Cortex of kidney (tissue), 1 donor: ENCODE measurements at places on chromosomes 5 and 9.

- no peak for DNase-seq
Observed at GRCh38 chr9:93237540-93237939, 53.6 kb downstream of the WNK2 start.

- DNase-seq = no peak
Observed at GRCh38 chr5:53323943-53324642, 156.3 kb upstream of the FST start.

- no peak for DNase-seq
Observed at GRCh38 chr5:158642879-158643278, 456.8 kb downstream of the EBF1 start.

- DNase-seq = no peak
Observed at GRCh38 chr5:109921735-109922380, 232.1 kb downstream of the MAN2A1 start.

- DNase-seq = no peak
Observed at GRCh38 chr9:10059044-10059443, 553.8 kb downstream of the PTPRD start.

- no peak for DNase-seq
Observed at GRCh38 chr5:10480237-10480985, 38.7 kb downstream of the ROPN1L start.

- no peak for DNase-seq
Observed at GRCh38 chr9:116174347-116174746, 20.8 kb downstream of the PAPPA start.

GRCh38 chr9:34464571-34464970 is 6.0 kb downstream of the DNAI1 start:
- no peak for DNase-seq

DNA sequence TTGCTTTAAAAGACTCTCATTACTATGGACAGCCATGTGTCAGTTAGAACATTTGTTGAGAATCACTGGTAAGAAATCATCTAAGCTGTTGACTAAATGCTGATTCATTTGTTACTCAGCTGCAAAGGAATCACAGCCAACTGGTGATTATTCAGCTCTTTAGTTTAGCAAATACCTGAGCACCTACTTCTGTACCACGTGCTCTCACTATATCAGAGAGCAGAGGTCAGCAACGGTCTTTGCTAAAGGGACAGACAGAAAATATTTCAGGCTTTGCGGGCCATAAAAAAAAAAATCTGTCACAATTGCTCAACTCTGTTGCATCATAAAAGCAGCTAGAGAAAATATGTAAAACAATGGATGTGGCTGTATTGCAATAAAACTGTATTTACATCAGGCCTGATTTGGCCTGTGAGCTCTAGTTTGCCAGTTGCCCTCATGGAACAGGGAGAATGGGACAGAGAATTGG is 377.6 kb downstream of the DNAH5 start:
- no peak for DNase-seq

GRCh38 chr9:19699756-19700155 is 89.1 kb downstream of the SLC24A2 start:
- no peak for DNase-seq

GRCh38 chr9:34589636-34590380 is at the start of gene CNTFR:
CNTFR (minus strand) TSS chr9:34589724; CDS start chr9:34568981, 20,743 bp downstream.
- no peak for DNase-seq

DNA sequence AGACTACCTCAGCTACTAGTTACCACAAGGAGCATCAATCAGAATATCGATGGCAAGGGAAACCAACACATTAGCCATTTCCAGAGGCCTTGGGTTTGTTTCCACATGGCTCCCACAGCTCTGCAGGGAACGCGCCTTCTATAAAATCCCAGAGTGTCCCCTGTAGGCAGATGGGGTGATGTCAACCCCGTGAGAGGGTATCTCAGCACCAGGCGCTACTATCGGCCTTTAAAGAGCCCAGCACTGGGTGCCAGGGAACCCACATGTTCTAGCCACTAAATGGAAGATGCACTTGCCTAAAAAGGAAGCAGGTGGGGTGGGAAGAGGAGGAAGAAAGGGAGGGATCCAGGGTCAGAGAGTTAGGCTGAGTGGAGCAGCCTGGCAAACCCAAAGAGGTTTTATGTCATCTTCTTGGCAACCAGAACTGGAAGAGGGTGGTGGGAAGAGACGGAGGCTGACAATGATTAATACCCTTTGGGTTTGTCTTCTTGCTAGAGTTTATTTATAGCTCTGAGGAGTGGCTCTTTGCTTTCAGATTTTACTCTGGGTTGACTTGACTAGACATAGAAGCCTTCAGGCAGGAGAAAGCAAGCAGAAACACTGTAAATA is 19.9 kb downstream of the MACROH2A1 start:
- DNase-seq = no peak

GRCh38 chr9:79430619-79431018 is 141.1 kb upstream of the TLE4 start:
- no peak for DNase-seq

DNA sequence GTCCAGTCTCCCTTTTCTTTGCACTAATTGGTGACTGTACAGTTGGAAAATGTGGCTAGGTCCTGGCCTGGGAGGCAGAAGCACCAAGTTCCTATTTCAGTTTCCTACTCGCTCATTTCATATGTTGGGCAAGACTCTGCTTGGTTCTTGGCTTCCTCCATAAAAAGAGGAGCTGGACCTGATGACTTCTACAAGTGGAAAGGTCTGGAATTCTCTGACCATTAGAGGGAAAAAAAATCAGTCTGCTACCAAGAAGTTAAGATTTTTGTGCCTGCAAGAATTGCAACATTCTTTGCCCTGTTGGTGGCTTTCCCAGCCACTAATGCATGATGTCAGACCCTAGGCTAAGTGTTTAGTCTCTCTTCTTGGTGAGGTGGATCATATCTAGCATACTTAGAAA is 91.5 kb downstream of the WDR41 start:
- DNase-seq = no peak

GRCh38 chr5:103409013-103409670 is 150.6 kb downstream of the MACIR start:
- no peak for DNase-seq

GRCh38 chr9:32403567-32404260 is 19.3 kb downstream of the ACO1 start:
- no peak for DNase-seq

GRCh38 chr9:137480686-137481683 is 21.9 kb upstream of the NSMF start:
- no peak for DNase-seq

DNA sequence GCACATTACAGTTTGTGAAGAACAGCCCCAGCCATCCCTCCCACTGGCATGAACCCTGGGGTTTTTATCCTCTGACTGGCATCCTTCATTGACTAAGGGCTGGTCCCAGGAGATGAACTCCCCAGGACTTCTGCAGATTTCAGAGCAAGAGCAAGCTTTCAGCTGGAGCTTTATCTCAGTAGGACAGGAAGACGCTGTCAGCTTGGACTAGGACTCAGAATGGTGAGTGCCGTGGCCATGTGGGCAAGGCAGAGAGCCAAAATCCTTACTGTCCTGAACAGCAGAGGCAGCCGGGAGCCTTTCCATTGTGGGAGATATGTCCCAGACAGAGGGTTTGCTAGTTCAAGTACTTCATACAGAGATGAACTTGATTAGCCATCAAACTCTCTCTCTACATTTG is 3.2 kb upstream of the ACOT12 start:
- DNase-seq = no peak

GRCh38 chr9:89254773-89255125 is 56.2 kb upstream of the CKS2 start:
- no peak for DNase-seq
